ENCODE measurements at places on chromosomes 16 and 17.

DNA sequence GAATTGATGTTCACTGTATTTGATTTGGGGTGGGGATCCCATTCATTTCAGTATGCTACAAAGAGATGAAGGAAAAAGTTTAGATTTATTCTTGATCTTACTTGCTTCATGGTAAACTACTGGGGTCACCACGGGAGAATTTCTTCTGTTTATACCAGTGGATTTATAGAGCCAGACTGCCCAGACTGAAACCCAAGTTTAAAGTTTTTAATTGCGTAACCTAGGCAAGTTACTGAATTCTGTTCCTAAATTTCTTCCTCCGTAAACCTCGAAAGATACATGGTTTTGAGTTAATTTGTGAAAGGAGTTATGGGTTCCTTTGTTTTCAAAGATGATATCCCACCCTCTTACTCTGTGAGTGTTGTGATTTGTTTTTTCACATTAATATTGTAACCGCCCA, 26.4 kb downstream of the PIGL start:
- DNase-seq, result no peak

DNA sequence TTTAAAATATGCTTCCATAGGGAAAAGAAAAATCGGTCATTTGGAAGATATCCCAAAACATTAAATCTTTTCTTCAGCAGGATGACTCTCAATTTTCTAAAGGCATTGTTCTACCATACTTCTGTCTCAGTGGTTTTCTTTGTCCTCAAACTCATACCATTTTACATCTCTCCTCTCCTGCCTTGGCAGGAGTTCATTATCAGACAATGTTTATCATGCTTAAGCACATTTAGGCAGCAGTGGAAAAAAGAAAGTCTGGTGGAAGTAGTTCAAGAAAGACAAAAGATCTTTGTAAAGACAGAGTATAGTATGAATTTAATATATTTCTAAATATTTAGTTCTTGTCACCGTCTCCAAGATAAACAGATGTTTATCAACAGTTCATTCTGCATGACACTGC, 68.2 kb downstream of the CDK12 start:
- no peak for DNase-seq

GRCh38 chr17:81579821-81580321, 27.7 kb upstream of the FAAP100 start:
- no peak for DNase-seq

- DNase-seq, result no peak
These were observed 5.7 kb downstream of the LASP1 start for GRCh38 chr17:38875477-38876075.

DNA sequence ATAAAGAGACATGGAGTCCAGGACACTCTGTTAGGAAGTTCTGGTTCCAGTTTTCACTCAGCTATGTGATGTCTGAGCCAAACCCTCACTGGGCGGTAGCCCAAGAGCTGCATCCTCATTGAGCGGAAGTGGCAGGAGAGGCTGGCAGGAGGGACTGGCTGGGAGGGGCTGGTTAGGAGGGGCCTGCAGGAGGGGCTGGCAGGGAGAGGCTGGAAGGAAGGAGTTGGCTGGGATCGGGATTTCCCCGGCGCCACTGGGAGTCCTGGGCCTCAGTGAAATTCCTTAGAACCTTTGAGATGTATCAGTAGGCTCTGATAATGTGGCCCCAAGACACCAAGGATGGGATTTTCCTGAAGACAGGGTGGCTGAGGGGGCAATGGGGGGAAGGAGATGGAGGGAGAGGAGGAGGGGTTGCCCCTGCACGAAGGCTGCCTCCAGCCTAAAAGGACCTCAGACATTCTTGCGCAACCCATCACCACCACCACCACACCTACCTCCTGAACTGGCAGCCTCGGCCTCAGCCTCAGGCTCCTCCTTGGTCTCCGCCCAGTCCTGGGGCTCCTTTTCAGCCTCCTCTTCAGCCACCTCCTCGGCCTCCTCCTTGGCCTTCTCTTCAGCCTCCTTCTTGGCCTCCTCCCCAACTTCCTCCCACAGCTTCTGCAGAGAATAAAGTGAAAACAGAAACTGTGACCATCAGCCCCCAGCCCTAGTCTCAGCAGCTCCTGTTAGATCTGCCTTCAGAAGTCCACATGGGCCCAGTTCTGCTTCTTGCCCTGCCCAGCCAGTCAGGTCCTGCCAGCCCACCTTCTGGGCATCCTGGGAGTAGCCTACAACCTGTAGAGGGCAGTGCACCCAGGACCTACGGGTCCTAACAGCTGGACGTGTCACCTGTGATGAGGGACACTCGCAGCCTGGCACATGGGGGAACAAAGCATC, 31.7 kb downstream of the CNGB1 start:
- DNase-seq, result no peak

DNA sequence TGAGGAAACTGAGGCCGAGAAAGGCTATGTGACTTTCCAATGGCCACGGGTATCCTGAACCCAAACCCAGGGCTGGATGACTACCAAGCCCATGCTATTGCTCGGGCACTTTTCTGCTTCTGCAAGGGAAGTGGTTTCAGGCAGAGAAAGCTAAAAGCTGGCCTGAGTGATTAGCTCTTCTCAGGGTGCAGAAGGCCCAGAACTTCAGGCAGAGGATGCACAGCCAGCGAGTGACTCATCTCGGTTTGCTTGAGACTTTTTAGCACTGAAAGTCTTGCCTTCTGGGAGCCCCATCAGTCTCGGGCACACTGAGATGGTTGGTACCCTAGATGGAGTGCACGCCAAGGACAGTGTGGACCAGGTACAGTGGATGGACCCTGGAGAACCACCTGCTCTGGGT, 129.5 kb upstream of the SDK2 start:
- DNase-seq, result no peak

- DNase-seq, result no peak
These were observed 8.1 kb upstream of the PSMC5 start for GRCh38 chr17:63819131-63819530.

All from SW 1271 (cell line).